ENCODE measurements at places on chromosomes 11 and 22.

DNA sequence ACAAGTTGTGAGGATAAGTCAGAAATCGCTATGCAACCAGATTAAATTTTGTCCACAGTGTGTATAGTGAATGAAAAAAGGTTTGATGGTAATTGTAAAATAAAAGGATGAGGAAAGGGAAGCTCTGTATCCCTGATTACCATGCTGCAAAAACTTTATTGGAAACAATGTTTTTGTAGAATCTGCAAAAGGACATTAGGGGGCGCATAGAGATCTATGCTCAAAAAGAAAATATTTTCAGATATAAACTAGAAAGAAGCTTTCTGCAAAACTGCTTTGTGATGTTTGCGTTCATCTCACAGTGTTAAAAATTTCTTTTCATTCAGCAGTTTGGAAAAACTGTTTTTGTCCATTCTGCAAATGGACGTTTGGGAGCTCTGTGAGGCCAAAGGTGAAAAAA lies 390.5 kb downstream of the OR4C45 start:
- DNase-seq, result no peak

DNA sequence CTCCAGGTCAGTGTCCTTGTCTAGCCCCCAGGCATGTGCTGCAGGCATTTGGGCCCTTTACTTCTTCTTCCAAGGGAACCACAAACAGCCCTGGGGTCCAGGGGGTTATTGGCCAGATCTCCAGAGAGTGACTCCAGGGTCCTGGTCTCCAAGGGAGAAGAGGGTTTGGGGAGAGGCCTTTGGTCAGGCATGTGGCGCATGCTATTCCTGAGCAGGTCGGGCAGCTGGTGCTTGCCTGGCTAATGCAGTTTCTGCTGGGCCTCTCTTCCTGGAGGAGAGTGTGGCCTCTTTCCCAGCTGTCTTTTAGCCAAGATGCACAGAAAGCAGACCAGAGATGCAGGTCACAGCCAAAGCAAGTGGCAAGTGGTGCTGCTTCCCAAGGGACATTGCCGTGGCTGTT lies 3.8 kb upstream of the RFPL2 start:
- DNase-seq, result no peak

DNA sequence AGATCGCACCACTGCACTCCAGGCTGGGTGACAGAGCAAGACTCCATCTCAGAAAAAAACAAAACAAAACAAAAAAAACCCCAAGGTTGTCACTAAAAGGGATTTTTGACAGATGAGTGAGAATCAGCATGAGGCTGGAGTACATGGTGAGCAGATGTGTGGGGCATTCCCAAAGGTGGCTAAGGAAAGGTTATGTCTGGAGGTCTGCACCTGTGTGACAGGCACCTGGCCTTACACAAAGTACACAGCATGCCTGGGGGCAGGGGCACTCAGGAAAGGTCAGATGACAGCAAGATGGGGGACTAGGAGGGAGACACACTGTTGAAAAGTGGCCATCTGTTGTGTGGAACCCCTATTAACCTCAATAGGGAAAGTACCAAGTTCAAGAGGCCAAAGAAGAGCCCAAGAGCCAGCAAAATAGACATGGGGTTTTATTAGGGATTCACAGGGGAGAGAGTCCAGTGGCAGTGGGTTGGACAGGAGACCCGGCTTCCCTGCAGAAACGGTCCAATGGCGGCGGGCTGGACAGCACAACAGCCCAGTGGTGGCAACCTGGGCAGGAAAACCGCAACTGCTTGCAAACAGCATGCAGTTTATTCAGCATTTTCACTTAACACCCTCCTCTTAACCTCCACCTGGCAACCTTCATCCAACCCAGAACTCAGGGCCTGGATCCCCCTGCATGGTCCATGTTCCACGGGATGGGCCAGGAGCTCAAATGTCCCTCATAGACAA lies 101.1 kb downstream of the MICAL2 start:
- no peak for DNase-seq

- DNase-seq, result no peak
Measured at GRCh38 chr11:126217491-126217890, 5.9 kb downstream of the FAM118B start.

DNA sequence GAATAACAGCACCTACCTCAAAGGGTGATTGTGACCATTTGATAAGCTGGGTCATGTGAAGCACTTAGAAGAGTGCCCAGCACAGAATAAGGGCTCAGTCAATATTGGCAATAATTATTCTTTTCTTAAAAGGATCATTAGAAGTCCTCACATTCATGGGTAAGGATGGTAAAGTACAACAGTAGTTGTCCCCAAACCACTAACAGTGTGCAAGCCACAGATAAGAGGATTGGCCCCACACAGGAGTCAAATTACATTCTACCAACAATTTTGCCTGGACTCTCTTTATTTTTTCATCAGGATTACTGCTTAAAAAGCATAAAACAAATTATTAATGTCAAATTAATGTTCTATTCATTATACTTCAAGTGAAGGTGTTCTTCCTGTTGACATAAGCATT lies 271.5 kb upstream of the PDGFD start:
- no peak for DNase-seq

DNA sequence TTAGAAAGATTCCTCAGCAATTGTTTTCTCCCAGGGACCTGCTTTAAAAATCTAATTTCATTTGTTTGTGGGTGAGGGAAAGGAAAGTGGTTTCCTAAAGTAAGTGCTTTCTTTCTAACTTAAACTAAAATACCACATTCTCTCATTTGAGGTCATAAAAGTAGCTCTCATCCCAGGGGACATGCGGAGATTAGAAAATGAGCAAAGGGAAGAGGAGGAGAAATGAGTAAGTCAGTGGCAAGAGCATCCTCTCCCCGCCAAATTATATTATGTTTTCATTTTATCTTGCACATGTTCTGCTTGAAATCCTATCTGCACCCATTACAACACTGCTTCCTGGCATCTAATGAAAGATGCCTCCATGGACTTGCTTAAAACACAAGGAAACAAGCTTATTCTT lies 191.4 kb downstream of the ARHGAP42 start:
- DNase-seq, result no peak

GRCh38 chr11:73386016-73386415 lies 9.8 kb downstream of the RELT start:
- DNase-seq, result no peak

DNA sequence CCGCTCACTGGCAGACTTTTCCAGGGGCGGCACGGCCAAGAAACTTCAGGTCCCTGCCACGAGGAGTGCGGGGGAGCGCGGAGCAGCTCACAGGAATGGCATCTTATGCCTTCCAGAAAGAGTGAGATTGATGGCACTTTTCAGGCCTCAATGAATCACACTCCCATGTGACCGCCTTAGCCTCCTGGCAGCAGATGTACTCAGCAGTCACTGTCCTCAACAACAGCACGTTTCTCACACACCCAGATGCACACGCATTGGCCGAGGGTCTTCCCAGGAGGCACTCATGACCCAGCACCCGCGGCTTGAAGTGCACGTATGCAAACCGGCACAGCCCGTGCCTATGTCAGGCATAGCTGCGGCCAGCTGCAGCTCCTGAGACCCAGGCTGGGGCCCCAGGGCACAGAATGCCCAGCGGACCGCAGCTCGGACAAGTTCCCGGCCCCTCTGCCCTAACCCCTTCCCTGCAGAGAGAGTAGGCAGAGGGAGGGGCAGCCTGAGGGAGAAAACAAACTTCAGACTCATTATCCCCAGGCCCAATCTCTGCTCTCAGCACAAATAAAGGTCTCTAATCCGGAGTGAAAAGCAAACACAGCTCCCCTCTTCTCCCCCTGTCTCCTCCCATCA lies 48.3 kb downstream of the RPUSD4 start:
- no peak for DNase-seq

GRCh38 chr11:10592331-10592730 lies 23.9 kb upstream of the LYVE1 start:
- no peak for DNase-seq

DNA sequence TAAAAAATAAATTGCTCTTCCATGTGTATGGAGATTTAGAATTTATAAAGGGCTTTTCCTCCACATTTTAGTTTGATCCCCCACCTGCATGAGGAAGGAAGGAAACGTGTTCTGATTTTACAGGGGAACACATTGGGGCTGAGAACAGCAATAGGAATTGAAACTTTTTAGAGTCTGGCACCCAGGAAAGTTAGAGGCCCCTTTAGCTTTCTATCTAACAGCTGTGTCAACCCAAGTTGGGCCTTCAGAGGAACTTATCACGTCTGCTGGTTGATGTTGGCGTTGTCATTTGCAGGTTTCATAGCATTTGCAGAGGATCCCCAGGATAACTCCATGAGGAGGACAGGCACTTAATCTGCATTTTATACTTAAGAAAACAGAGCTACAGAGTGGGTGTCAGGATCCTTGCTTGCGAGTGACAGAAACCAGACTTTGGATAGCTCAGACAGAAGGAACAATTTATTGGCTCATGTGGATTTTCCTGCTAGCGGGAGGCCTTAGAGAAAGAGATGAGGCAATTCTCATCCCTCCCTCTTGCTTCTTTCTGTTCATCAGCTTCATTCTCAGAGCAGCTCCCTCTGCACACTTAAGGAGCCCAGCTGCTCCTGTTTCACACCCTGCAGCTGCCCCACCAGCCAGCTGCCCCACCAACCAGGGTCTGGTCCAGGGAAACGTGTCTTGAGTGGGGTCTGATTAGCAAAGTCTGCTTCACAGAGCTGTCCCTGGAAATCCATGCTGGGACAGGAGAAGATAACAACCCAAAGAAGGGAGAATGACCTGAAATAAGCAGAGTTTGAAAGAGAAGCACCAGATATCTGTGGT lies 92.5 kb upstream of the OR4B1 start:
- no peak for DNase-seq

DNA sequence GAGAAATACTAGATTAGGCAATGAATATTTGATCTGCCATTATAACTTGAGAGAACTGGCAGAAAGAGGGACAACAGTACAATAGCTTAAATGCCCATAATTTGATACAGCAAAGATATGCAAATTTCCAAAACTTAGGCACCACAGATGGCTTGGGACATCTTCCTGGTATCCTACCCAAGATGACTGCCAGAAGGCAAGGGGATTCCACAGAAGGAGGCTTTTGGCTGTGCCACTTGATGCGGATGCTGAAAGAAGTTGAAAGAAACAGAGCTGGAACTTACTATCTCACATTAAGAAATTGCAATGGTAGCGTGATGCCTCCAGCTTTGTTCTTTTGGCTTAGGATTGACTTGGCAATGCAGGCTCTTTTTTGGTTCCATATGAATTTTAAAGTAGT lies 216.7 kb downstream of the TTC28 start:
- no peak for DNase-seq

- DNase-seq, result no peak
Measured at GRCh38 chr11:80702264-80702663, 1261.4 kb upstream of the TENM4 start.

- no peak for DNase-seq
Measured at GRCh38 chr11:93116641-93117441, 81.0 kb downstream of the SLC36A4 start.

DNA sequence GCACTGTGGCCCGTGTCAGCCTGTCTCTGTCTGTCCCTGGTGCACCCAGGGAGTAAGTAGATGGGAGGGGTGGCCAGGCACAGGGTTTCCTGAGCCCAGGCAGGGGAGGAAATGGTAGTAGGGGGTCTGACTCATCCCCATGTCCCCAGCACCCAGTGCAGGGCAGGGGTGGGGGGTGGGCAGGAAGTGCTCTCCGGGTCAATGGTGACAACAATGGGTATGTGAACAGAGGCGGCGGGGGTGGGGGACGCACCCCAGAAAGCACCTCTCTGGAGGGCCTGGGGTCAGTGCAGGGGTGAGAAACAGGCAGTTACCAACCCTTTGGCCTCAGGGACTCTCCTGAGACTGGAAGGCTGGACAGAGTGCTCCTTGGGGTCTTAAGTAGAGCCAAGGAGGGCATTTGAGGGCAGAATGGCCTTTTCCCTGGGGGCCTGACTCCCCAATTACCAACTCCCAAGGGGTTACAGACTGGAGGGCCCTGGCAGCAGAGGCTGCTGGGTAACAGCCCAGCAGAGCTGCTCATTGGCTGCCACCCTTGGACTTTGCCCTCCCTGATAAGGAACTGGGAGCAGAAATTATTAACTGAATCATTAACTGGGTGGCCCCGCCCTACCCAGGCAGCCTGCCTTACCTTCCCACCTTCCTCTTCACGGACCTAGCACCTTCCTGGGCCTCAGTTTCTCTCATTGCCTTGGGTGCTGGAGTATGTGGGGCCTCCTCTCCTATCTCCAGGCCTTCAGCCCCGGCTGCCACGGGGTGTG lies 4.2 kb downstream of the MYRF start:
- no peak for DNase-seq

DNA sequence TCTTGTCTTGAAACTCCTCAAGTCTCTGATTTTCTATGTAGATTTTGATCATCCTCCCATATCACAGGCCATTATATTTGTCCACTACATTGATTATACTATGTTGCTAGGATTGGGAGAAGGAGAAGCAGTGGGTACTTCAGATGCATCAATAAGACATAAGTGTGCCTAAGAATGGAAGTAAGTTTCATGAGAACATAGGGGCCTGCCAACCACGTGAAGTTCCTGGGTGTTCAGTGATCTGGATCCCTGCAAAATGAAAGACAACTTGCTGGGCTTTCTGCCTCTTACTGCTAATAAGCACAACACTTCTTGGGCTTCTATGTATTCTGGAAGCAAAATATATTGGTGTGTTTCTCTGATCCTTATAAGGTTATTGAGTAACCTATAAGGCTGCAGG lies 17.8 kb downstream of the SERPINH1 start:
- DNase-seq, result no peak

DNA sequence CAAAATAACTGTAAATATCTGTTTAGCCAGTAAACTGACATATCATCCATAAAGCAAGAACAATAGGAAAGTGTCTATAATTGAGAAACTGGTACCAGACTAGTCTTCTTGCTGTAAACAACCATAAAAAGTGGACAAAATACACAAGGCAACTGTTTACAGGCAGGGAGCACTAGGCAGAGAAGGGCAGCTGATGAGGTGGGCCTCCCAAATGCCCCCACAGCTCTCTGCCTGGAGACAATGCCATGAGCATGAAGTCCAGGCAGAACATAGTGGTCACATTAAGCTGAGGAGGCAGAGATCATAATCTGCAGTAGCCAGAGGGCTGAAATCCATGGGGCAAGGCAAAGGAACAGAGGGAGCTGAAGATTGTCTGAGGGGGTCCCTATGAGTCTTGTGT lies 30.7 kb downstream of the TBX1 start:
- DNase-seq, result no peak

DNA sequence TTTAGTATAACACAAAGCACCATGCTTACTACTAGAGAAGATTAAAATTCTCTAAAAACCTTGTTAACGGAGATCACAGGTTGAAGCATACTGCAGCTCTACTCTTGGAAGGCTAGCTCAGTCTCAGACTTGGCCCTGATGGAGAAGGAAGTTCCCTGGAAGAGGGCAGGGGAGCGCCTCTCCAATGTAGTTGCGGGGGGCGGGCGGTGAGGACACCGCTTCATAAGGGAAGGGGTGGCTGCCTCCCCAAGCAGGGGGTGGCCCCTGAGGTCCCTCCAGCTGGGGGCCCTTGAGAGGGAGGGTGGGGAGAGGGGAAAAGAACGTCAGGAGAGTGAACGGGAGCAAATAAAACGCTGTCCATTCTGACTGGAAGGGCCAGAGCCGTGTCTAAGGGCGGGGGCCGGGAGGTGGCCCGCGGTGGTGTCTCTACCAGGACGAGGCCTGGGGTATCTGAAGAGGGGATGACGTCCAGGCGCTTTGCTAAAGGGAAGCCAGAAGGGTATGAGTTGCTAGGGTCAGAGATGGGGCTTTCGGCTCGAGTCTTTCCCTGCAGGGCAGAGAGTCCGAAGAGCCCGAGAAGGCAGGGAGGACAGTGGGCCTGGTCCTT lies 553 bp upstream of the USP47 start:
- no peak for DNase-seq

All from stimulated activated CD8-positive, alpha-beta memory T cell treated with anti-CD3 and anti-CD28 coated beads, Interleukin-2, amount 100 ng/mL, for 1 hour (primary cell).